Breast epithelium (tissue), 4 donors: ENCODE measurements at places on chromosomes 4 and X. TPM values are rescaled to one million over a fixed set of nuclear protein-coding genes. Genes with fewer than 3 reads are reported as not detected.

The ZRSR2 gene
- 9.8 TPM for total RNA-seq

The TMSB15C gene
- total RNA-seq: 6.2 TPM

The SAGE1 gene
- not detected for total RNA-seq

The ZNF732 gene
- 0.66 TPM for total RNA-seq

The FHDC1 gene
- 2.3 TPM for total RNA-seq

The MFAP3L gene
- total RNA-seq: 87.4 TPM

The UGT2B15 gene
- total RNA-seq: 0.98 TPM

The MGAT4D gene
- total RNA-seq: not detected

The TEX13B gene
- not detected for total RNA-seq

The MAGEA6 gene
- not detected for total RNA-seq

The SPANXN2 gene
- not detected for total RNA-seq

The HMGN5 gene
- 4.3 TPM for total RNA-seq

The TMEM156 gene
- total RNA-seq: 1.0 TPM

The CXCL6 gene
- 2.2 TPM for total RNA-seq

The GLRB gene
- total RNA-seq: 10.7 TPM

The FAM47A gene
- total RNA-seq: not detected

The OPRPN gene
- not detected for total RNA-seq

DNA sequence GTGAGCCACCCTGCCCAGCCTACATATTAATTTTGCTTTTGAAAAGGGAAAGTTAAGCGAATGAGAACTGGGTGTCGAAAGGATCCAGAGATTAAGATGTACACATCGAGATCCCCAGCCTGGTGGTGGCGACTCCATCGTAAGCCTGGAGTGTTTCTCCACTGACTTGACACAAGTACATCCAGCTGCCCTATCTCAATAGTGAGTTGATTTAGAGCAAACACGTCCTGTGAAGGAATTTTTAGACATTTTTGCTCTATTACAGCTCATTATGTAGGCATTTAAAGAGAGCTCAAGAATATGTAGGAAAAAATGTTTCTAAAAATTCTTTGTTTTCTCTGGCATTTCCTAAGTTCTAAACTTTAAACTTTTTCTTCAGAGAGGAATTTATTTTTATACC lies 11.7 kb upstream of the CLDN34 start:
- no peak overlapping the region for H3K4me3 ChIP-seq
- no peaks in the 10 kb centered on the region for H3K27me3 ChIP-seq
- DNase-seq: no peak
- no peaks in the 10 kb centered on the region for H3K4me1 ChIP-seq
- H3K36me3 ChIP-seq: no peaks in the 10 kb centered on the region

DNA sequence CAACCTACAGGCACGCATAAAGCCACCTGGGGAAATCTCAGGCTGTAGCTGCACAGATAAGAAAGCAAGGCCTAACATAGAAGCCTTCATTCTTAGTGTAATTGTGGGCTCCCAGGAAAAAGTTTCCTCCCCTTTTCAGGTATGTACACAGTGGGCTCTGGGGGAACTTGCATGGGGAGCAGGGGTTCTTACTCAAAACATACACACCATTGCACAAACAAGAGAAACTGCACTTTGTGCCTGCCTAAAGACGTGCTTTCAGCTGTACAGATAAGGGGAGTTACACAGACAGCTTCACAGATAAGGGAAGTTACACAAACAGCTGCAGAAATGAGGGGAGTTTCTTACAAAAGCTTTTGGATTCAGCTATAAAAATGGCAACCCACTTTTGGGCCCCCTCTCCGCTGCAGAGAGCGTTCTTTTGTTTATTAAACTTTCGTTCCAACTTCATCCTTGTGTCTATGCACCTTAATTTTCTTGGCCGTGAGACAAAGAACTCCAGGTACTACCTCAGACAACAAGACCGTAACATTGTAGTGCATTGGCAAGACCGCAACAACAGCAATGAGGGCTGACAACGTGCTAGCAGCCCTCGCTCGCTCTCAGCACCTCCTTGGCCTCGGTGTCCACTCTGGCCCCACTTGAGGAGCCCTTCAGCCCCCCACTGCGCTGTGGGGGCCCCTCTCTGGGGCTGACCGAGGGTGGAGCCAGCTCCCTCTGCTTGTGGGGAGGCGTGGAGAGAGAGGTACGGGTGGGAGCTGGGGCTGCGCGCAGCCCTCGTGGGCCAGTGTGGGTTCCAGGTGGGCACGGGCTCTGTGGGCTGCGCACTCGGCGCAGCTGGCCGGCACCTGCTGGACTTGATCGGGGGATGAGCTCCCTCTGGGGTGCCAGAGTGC lies 317.5 kb downstream of the RAPGEF2 start:
- no peak overlapping the region for H3K4me3 ChIP-seq
- H3K4me1 ChIP-seq: no peaks in the 10 kb centered on the region
- no peaks in the 10 kb centered on the region for H3K27me3 ChIP-seq
- DNase-seq: no peak
- no peak overlapping the region for H3K27ac ChIP-seq

DNA sequence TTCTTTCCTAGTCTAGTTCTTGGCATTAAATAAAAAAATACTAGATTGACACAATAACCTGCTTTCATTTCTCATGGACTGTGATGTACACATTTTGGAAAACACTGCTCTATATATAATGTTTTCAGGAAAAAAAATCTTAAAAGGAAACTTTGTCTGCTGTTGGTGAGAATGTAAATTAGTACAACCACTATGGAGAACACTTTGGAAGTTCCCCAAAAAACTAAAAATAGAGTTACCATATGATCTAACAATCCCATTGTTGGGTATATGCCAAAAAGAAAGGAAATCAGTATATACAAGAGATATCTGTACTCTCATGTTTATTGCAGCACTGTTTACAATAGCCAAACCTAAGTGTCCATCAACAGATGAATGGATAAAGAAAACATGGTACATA lies 202.3 kb downstream of the PPP3CA start:
- H3K36me3 ChIP-seq: no peaks in the 10 kb centered on the region
- no peak for DNase-seq
- H3K4me1 ChIP-seq: no peaks in the 10 kb centered on the region
- no peak overlapping the region for H3K4me3 ChIP-seq
- no peak overlapping the region for H3K27ac ChIP-seq

- H3K27ac ChIP-seq: peak overlapping the region; percentile 12
- H3K27me3 ChIP-seq: no peaks in the 10 kb centered on the region
- H3K36me3 ChIP-seq: no peaks in the 10 kb centered on the region
- peak; percentile 27 for DNase-seq
These were observed 80.4 kb upstream of the GPC4 start for GRCh38 chrX:133495464-133496391.

DNA sequence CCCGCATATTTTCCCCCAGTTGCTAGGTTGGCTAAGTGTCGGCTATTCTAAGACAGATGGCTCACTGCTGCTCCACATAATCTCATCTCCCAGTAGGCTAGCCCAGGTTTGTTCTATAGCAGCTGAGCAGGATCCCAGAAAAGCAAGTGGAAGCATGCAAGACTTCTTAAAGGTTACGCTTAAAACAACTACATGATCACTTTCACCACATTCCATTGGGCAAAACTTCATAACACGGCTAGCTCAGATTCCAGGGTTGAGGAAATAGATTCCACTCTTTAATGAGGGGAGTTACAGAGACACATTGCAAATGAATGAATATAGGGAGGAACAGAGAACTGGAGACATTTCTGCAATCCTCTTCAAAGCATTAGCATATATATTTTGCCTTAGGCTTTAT lies 12.9 kb upstream of the RAB33B start:
- no peak overlapping the region for H3K27ac ChIP-seq
- H3K27me3 ChIP-seq: no peaks in the 10 kb centered on the region
- H3K4me3 ChIP-seq: no peak overlapping the region
- no peaks in the 10 kb centered on the region for H3K4me1 ChIP-seq

GRCh38 chr4:102344520-102344953 lies 745 bp downstream of the SLC39A8 start:
- no peaks in the 10 kb centered on the region for H3K36me3 ChIP-seq
- H3K27ac ChIP-seq: peak overlapping the region; percentile 82
- H3K4me1 ChIP-seq: no peaks in the 10 kb centered on the region
- peak overlapping the region; percentile 61 for H3K4me3 ChIP-seq
- H3K27me3 ChIP-seq: no peaks in the 10 kb centered on the region

DNA sequence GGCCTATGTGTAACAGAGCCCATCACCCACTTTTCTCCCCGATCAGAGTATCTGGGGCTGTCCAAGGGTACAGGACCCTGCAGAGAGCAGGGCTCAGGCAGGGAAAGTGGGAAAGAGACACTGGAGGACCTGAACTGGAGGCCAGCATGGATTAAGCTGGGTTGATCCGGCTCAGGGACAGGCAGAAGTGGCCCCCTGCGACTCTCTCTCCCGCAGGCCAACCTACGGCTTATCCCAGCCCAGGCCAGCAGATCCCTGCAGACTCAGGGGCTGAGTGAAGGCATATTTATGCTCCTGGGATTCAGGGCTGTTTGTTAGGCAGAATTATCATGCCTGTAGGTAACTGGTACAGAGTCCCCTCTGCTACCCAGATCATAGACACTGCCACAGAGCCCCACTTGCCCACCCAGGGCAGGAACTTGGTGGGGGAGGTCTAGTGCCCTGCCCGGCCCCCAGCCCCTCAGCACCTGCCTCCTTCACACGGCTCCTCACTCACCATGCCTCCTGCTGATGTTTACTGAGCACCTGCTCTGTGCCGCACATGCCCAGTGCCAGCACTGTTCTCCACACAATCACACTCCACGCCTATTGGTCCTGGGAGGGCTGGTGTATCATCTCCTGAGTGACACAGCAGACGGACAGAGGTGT lies 87.3 kb downstream of the ADRA2C start:
- no peak for DNase-seq
- no peaks in the 10 kb centered on the region for H3K27me3 ChIP-seq
- H3K36me3 ChIP-seq: no peaks in the 10 kb centered on the region
- no peak overlapping the region for H3K27ac ChIP-seq
- no peak overlapping the region for H3K4me3 ChIP-seq
- no peaks in the 10 kb centered on the region for H3K4me1 ChIP-seq

GRCh38 chr4:153294631-153295030 lies 49.9 kb upstream of the MND1 start:
- H3K27ac ChIP-seq: peak overlapping the region; percentile 84
- peak; percentile 36 for DNase-seq
- H3K27me3 ChIP-seq: no peaks in the 10 kb centered on the region
- no peaks in the 10 kb centered on the region for H3K4me1 ChIP-seq
- no peaks in the 10 kb centered on the region for H3K36me3 ChIP-seq

DNA sequence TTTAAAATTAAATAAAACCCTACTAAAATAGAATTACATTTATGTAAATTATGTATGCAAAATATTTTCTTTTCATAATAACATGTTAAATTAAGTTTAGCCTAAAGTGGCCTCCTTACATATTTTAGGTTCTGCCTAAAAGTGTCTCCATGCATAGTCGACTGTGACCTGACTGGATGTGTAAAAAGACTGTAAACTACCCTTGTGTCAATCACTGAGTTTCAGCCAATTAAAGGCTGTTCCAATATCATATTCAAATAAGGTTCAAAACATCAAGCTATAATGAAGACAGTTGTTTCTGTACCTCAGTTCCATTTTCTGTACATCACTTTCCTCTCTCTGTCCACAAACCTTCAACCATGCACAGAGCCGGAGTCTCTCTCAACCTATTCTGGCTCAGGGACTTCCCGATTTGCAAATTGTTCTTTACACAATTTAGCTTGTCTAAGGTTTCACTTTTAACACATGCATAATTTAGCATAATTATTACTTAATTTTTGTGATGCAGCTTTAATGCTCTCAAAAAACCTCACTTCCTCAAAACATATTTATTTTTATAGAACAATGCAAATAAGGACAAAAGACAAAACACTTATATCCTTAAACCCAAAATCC lies 60.1 kb downstream of the SH3RF1 start:
- DNase-seq: no peak
- H3K27ac ChIP-seq: no peak overlapping the region
- no peaks in the 10 kb centered on the region for H3K36me3 ChIP-seq
- H3K4me1 ChIP-seq: no peaks in the 10 kb centered on the region

DNA sequence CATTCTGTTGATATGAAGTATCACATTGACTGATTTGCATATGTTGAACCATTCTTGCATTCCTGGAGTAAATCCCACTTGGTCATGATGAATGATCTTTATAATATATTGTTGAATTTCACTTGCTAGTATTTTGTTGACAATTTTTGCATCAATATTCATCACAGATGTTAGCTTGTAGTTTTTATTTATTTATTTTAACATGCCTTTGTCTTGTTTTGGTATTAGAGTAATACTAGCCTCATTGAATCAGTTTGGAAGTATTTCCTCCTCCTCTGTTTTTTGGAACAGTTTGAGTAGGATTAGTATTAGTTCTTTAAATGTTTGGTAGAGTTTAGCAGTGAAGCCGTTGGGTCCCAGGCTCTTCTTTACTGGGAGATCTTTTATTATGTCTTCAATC lies 13.9 kb upstream of the ADH1C start:
- DNase-seq: no peak
- no peak overlapping the region for H3K4me3 ChIP-seq
- no peaks in the 10 kb centered on the region for H3K36me3 ChIP-seq
- H3K4me1 ChIP-seq: no peaks in the 10 kb centered on the region
- H3K27me3 ChIP-seq: no peaks in the 10 kb centered on the region

- peak overlapping the region; percentile 65 for H3K4me3 ChIP-seq
- H3K36me3 ChIP-seq: no peaks in the 10 kb centered on the region
- no peaks in the 10 kb centered on the region for H3K27me3 ChIP-seq
These were observed 1.8 kb downstream of the CPZ start for GRCh38 chr4:8594097-8595038.

DNA sequence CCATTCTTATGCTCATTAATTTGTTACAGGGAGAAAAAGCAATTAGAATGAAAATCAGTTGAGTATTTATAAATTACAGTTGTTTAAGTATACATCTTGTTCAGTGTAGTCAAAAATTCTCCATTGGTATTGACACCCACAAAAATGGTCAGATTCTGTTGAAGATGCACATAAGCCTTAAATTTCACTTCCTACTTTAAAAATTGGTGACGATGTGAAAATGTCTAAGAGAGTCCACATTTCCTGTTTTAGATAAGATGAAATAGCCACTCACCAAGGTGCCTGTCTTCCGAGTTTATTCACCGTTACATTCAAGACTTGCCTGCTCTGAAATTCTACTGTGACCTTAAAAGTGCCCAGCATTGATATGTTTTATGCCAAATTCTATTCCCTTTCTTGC lies 93.6 kb downstream of the GPR143 start:
- no peaks in the 10 kb centered on the region for H3K4me1 ChIP-seq
- DNase-seq: no peak
- no peak overlapping the region for H3K4me3 ChIP-seq

DNA sequence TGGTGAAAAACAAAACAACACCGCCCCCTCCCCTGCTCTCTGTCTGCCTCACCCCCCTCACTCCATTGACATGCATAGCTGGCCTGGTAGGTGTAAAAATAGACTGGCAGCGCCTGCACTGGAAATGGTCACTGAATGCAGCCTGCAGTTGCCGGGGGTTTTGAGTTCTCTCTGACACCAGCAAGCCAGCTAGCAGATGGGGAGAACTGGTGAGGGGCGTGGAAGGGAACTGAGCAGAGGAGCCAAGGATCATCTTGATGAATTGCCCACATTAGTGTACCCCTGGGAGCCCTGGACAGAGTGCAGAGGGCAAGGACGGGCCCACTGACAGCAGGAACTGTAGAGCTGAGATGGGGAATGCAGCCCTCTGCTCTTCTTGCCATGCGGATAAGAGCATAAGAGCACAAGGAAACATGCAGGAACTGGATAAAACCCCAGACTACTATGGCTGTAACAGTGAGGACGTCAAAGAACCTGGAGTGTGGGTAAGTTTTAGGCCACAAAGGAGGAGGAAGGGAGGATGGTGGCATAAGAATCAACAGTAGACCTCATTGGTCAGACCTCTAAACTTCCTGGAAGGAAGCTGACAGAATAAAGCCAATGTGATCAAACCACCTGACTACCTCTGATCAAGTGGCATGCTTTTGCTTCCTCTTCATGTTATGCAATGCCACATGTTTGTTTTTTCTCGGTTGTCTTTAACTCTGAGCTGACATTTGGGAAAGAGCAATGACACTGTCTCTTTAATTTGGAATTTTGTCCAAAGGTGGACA lies 96.3 kb downstream of the ANK2 start:
- no peak for DNase-seq
- peaks cover 4% of the 10 kb centered on the region for H3K4me1 ChIP-seq
- no peaks in the 10 kb centered on the region for H3K27me3 ChIP-seq
- no peak overlapping the region for H3K27ac ChIP-seq
- H3K4me3 ChIP-seq: no peak overlapping the region
- H3K36me3 ChIP-seq: no peaks in the 10 kb centered on the region
